ENCODE measurements at places on chromosomes 6 and 20.

GRCh38 chr20:53383916-53384315 lies 209.7 kb downstream of the ZNF217 start:
- no peak for DNase-seq

DNA sequence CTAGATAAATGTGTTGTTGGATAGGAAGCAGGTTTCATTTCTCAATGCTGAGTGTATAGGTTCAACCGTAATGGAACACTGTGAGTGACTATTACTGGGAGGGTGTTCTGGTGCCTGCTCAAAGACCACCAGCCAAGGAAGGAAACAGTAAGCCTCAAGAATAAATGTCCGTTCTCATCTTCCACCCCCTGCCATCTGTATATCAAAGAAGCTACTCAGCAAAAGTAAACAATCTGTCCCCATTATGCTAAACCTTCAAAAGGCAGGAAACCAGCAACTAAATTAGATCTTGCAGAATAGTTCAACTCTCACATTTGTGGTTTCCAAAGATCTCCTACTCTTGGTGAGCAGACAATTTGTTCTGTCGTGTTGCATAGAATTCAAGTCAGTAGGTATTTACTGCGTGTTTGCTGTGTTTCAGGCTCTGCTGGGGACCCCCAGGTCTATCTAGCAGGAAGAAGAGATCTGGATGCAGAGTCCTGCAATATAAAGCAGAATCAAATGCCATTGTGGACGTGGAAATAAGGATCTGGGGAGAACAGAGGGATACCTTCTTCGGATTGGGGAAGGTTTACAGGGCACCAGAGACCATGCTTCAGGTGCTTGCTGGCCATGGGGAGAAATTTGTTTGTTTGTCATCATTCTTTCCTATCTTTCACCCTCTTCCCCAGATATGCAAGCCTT lies 87.3 kb downstream of the SCML4 start:
- no peak for DNase-seq

DNA sequence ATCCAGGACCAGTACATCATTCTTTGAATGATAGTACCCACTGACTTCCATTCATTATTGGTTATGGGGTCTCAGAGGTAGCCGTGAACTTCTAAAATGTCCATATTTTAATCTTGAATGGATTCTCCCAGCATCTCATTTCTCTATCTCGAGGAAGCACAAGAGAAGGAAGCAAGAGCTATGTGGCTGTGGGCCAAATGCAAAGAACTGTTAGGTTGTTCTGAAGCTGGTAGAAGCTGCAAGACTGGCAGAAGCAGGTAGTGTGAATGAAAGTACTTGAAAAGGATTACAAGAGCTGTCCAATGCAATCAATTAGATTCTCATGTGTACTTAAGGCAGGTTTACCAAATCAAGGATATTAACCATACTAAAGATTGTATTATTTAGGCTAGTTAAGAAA lies 1131.8 kb downstream of the GRIK2 start:
- no peak for DNase-seq

- no peak for DNase-seq
Measured at GRCh38 chr6:136426627-136427377, 123.4 kb downstream of the MAP7 start.

DNA sequence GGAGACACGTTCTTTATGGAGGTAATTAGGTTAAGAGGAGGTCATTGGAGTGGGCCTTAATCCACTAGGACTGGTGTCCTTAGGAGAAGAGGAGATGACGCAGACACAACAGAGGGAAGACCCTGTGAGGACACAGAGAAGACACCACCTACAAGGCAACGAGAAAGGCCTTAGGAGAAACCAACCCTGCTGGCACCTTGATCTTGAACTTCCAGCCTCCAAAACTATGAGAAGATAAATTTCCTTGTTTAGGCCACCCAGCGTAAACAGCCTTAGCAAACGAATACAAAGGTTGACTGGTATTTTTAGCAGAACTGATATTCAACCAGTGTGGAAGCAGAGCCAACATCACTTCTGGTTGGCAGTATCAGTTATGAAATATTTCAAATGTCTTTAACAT lies 75.2 kb downstream of the GFOD1 start:
- DNase-seq: no peak

DNA sequence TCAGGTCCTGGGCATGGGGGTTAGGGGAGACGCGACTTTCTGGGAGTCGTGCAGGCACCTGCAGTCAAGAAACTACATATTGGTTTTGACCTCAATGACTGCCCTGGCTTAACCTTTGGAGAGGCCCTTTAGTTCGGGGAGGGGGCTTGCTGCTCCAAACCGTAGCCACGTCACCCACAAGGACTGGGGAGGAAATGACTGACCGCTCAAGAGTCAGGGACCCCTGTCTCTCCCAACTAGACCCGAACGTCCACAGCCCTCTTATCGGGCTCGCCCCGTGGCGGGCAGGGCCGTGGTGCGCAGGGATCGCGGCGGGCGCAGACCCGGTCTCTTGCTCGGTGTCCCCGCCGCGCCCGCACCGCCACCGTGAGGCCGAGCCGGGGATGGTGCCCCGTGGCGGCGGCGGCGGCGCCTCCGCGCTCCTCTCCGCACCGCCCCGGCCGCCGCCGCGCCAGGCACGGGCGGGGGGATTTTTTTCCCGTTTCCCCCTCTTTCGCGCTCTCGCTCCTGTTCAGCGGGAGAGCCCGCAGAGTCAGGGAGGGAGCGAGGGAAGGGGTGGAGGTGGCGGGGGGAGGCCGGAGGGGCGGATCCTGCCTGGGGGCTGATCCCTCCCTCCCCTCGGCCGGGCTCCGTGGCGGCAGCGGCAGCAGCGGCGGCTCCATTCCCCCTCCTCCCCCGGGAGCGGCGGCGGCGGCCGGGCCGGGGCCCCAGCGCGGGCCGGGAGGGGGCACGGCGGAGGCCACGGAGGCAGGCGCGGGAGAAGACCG lies at the start of gene BRPF3:
TSS of gene BRPF3 (plus strand) at position 632 of the 767 bp plus-strand sequence. CDS start 3,579 bp downstream, outside the sequence.
- DNase-seq: no peak

- DNase-seq: no peak
Measured at GRCh38 chr6:145569140-145569539, 166.2 kb downstream of the EPM2A start.

GRCh38 chr20:39253051-39253755 lies 291.1 kb downstream of the DHX35 start:
- DNase-seq: no peak

GRCh38 chr6:25896252-25896651 lies 22.2 kb upstream of the SLC17A3 start:
- no peak for DNase-seq

DNA sequence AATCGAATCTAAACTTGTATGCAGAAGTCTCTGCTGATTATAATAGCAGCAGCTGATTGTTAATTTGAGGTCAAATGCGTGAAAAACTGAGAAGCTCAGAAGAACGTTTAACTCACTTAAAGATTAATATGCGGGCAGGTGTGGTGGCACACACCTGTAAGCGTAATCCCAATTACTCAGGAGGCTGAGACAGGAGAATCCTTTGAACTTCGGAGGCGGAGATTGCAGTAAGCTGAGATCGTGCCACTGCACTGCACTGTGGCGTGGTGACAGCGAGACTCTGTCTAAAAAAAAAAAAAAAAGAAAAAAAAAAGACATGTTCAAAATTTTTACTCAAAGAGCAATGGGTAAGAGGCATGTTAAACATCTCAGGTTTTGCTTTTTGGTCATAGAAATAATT lies 1370.8 kb downstream of the GRIK2 start:
- DNase-seq: no peak

DNA sequence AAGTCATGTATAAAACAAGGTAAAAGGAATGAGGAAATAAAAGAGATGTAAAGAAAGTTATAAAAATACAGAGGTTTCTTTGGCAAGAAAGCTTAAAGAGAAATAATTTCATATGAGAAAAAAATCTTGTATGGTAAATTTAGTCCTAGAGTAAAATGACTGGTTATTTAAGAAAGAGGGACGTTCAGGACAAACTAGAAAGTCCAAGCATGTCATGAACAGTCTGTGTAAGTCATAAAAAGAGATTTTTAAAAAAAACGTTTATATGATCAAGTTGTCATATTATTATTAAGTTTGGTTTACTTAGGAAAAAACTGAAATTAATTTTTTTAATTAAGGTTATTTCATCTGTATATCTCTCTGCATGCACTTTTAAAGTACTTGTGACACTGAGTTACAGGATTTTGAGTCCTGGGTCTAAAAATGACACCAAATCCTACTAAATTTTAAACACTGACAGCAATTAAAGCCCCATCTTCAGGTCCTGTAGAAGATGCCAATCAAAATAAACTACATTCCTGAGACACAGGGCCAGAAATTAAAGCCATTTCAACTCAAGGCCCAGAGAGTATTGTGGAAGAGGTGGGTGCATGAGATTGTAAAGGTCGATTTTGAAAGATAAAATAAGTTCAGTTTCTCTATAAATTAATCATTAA lies 62.4 kb downstream of the AGPAT4 start:
- DNase-seq: no peak

- DNase-seq: no peak
Measured at GRCh38 chr20:12847872-12848271, 160.9 kb upstream of the SPTLC3 start.

DNA sequence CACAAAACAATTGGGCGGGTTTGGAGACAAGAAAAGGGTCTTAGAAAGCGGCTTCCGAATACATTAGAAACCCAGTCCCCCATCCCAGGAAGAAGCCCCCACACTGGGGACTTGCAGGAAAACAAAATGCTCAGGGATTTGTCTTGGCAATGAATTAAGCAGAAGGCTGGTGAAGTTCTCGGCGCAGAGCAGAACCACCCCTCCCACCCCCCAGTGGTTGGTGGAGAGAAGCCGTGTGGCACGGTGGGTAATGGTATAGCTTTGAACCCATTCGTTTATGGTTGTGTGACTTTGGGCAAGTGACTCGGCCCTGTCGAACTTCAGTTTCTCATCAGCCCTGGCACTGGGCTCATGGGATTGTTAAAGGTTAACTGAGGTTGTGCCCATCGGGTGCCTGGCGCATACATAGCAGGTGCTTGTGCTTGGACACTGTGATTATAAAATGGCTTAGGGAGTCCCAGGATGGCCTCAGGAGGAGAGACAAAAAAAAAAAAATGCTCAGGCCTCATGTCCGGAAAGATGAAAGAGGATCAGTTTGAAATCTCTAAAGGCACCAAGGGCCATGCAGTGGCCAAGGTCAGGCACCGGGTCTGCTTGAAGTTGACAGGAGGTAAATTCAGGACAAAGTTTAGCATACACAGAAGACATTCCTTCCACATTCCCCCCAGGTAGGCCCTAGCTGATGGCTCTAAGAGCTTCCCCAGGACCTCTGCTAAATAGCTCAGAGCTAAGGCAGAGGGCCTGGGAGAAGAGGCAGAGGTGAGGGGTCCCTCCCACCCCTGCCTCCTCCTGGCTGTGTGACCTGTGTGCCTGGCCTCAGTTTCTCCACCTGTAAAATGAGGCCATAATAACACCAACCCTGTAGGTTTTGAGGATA lies 120.1 kb upstream of the PTPN1 start:
- peak; percentile 77 for DNase-seq

DNA sequence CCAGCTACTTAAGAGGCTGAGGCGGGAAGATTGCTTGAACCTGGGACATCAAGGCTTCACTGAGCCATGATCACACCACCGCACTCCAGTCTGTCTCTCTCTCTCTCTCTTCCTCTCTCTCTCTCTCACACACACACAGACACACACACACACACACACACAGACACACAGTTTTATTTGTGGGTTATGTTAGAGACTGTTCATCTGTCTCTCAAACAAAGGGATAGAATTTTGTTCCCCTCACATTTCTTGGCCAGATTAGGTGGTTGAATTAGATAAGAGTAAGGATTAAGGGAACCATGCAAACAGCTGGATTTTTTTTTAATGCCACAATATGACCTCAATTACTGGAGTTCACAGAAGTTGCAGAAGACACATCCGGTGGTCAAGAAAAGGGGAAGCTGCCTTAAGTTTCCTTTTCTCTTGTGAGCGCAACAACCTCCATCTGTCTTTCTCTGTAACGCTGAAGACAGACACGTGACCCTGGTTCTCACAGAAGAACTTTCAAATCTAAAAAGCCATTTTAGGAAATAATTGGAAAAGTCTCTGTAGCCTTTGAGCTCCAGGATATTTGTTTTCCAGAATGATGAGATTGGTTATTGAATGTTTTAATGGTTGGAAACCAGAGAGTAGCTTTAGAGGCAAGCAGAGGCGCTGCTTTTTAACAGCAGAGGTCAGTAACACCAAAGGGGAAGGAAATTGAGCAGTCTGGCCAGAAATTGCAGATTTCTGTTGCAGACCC lies 32.9 kb upstream of the LGSN start:
- DNase-seq: no peak

GRCh38 chr20:33925867-33926266 lies 67.8 kb upstream of the RALY start:
- DNase-seq: no peak

DNA sequence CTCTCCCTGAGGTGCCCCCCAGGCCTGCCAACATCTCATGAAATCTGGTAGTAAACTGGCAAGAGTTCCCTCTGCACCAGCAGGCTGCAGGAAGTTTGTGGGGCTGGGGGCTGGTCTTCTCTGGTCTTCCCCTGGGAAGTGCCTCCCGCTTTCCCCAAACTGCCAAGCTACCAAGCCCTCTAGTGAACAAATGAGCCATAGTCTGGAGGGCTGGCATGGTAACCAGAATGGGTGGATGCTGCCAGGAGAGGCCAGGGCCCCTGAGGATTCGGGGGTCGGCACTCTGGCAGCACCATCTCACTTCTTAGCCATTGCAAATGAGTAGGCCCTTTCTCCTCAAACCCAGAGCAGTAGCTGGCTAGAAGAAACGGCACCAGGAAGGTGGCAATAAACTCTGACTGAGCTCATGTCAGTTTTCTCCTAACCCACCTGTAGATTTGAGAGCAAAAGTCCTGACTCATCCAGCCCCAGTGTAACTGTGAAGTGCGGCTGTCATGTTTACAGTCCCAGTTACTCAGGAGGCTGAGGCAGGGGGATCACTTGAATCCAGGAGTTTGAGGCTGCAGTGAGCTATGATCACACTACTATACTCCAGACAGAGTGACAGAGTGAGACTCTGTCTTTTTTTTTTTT lies 35.9 kb downstream of the ZC3H12D start:
- DNase-seq: no peak

- DNase-seq: no peak
Measured at GRCh38 chr20:55333798-55334197, 671.5 kb downstream of the CBLN4 start.

DNA sequence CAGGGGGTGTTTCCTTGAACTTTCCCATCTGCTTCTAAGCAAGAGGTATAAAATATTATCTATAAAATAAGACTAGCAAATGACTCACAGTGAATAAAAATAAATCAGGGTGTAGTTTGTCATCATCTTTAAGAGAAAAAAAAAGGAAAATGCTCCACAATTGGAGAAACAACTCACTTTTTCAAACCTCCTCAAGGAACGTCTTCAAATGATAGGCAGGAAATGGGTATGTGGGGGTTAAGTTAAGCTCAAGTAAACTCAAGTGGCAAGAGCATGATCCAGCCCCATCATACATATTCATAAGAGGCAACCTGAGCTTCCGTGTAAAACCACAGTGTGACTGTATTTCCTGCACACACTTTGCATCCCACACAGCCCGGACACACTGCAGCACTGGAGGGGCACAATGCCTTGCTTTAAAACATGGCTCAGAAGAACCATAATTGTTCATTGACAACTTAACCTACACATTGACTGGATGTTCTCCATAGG lies 58.5 kb upstream of the CEP85L start:
- DNase-seq: no peak

DNA sequence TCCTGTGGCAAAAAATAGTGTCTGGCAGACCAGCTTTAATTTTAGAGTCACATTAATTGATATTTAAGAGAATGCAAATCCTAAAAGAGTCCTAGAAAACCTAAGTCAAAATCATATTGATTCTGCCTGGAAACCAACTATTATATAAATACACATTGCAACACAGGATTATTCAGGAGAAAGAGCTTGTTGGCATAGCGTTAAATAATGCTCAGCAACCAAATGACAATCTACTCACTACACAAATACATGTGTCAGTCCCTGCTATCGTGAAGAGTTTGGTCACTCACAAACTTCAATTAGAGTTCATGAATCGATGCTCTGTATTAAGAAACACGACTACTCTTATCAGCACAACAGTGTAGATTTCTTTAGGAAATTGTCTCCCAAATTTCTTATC lies 54.2 kb downstream of the CGA start:
- no peak for DNase-seq
